Caudate nucleus (tissue), 63 donors: ENCODE measurements at places on chromosomes 11 and 22.

- DNase-seq, result no peak
These were observed 11.2 kb downstream of the CRYBB1 start for GRCh38 chr22:26606611-26607010.

DNA sequence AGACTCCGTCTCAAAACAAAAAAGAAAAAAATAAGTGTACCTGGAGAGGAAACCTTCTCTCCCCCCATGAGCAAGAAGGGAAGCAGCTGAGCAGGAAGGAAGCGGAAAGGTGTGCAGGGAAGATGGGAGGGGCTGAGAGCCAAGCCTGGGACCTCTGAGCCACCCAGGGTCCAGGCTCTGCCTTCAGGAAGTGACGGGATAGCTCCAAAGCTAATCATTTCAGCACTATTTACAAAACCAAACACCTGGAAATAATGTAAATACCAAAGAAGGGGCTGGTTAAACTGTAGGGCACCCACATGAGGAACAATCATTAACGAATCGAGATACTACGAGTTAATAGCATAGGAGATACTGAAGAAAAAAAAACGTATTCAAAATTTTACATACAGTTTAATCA is 27.9 kb downstream of the ARRB1 start:
- DNase-seq, result no peak

- DNase-seq, result no peak
These were observed 2047.3 kb downstream of the LRRC4C start for GRCh38 chr11:39412117-39412516.

DNA sequence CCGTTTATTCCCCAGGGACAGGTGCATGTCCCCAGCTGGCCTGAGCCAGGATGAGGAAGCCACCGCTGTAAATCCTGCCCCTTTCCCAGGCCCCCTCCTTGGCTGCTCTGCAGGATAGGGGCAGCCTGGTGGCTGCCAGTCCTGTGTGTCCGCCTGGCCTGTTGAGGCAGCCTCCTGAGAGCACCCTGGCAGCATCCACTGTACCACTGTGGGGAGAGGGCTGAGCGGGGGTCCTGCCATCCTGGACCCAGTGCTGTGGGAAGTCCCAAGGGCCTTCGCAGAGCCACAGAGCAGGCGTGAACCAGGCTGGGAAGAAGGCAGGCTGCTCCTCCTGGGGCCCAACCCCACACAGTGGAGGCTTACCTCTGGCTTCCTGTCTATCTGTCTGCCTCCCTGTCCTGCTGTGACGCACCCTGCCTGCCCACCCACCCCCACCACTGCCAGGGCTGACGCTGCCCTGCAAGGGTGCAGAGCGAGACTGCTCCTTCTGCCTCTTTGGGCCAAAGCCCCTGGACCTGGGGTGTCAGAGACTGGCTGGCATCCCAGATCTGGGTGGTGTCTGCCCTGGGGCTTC is 8.4 kb downstream of the KCTD17 start:
- DNase-seq, result no peak

DNA sequence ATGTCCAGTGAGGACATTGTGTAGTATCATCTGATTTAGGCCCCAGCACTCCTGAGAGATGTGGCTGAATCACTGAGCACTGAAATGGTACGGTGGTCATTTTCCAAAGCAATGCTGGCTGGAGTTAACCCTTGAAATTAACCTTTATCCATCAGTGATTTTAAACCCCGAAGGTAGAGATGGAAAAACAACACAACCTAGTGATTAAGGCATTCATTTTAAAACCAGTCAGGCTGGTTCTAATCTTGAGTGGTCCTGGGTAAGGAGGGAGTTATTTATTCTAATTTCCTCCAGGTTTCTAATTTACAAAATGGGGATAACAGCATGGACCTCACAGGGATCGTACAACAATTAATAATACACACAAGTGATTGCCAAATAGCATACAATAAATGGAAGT is 6.6 kb upstream of the CSNK2A3 start:
- no peak for DNase-seq

- DNase-seq, result no peak
These were observed 38.2 kb downstream of the ADAMTS8 start for GRCh38 chr11:130390071-130390758.

- DNase-seq, result no peak
These were observed 32.1 kb upstream of the ZNF143 start for GRCh38 chr11:9428706-9429105.

- DNase-seq, result no peak
These were observed 3.5 kb upstream of the TSGA10IP start for GRCh38 chr11:65941720-65942310.

- DNase-seq, result no peak
These were observed 74.9 kb upstream of the LRRC4C start for GRCh38 chr11:41534391-41534790.
